ENCODE measurements at places on chromosomes 5 and 9.

GRCh38 chr5:6496207-6496584 is 47.5 kb downstream of the UBE2QL1 start:
- DNase-seq: no peak

DNA sequence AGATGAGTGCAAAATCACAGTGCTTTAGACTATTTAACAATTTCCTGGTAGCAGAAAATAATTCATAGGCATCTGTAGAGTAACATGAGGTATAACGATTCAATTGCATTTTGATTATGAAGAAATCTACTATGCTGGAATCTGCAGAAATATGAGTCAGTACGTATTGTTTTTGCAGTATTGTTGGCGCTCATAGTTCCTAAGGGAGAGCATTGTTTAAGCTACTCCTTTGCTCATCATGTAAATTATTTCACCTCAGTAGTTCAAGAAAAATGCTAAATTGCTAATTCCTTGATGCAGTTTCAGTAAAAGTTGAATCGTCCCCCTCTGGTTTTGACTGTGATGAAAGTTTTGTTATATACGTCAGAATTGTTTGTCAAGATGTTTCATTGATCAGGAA is 458.4 kb downstream of the HINT1 start:
- no peak for DNase-seq

DNA sequence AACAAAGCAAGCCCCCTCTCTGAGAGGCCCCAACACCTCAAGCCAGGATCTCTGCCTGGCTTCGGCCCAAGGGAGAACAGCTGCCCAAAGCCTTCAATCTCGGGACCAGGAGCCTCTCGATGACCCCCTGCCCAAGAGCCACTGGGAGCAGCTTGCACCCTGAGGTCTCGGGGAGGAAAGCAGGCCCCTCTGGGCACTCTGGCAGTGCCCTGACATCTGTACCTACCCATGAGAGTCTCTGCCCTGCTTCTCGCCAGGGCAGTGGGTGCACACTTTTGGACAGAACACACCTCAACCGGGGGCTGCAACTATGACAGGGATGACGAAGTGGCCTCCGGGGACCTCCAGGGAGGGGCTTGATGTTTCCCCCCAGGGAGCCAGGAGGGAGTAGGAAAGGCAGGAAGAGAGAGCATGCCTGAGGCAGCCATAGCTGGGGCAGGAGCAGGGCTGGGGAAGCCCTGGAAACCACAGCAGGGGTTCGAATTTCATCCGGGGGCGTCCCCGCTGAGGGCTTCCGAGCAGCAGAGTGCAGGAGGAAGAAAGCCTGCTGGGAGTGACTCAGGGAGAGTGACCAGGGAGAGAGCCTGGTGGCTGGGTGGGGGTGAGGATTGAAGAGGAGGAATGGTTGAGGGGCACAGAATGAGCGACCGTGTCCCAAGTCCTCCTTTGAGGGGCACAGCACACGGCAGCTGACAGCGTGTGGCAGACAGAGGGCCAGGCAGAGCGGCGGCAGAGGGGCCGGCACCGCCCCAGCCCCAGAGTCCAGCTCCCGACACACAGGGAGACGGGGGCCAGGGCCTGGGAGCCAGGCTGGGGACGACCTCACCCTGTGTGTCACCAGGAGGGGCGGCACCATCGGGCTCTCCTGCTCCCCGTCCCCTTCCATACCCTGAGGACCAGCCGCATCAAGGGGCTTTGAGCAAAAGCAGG is 1.8 kb downstream of the LPCAT1 start:
- no peak for DNase-seq

GRCh38 chr9:7967093-7967827 is 167.7 kb upstream of the DMAC1 start:
- no peak for DNase-seq

DNA sequence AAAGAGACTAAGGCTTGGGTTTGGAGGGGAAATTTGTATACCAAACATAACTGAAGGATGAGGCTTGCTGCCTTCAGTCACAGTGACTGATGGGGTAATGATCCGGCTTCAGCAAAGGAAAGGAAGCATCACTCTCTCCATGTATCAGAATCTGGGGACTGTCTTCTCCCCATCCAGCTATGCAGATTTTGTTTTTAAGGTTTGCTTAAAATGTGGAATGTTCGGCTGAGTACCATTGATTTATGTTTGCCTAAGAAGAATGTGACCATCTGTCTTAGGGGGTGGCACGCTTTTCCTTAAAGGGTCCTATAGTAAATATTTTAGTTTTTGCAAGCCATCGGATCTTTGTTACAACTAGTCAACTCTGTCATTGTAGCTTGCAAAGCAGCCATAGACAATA is 291.9 kb downstream of the ARHGEF28 start:
- no peak for DNase-seq

DNA sequence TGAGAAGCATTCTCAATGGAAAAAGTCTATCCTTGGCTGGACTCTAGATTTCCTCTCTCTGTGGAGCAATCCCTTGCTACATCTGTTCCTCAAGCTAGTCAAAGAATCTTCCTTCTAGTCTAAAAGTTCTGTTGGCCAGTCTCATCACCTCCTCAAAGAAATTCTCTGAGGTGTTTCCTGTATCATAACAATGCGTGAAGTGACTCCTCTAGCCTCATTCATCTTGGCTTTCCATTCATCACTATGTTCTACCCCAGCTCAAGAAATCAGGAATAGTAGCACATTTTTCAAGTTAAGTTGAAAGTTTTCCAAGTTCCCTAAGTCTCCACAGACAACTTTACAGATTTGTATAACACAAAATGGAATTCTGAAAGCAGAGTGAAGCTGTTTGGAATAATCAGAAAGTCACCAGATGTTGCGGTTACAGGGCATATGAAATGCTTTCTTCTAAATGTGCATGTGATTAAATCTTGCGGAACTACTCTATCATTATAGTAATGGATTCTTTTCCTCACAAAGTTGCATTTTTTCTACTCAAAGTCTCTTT is 176.6 kb upstream of the FREM1 start:
- DNase-seq: no peak
